Activated CD4-positive, alpha-beta T cell treated with anti-CD3 and anti-CD28 coated beads, Interleukin-2, amount 50 U/mL, for 48 hours (primary cell): ENCODE measurements at places on chromosomes 5 and 9.

DNA sequence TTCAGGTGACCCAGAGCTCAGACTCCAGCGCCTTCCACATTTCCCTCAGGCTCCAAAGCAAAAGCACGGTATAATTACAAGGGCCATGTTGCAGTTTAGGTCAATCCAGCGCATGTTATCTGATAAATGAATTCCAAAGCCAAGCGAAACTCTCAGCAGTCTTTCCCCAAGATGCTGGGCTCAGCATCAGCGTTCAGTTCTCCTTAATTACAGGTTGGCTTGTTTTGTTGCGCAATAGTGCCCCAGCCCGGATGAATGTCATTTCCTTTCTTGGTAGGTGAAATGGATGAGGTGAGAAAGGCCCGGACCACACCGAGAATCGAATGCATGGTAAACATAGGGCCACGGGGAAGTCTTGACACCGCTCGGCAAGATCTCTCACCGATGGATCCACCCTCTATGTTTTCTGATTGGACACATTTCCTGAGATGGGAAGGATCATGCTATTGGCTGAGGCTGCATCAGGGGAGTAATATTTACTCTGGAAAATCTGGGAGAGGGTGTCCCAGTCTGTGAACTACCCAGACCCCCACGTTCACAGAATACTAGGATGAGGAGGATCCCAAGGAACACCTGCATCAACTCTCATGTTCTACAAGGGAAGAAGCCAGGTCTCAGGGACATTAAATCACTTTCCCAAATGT lies 221.2 kb upstream of the ANKRD55 start:
- no peak for DNase-seq

- no peak for DNase-seq
Observed at GRCh38 chr9:18684593-18685317, 210.8 kb downstream of the ADAMTSL1 start.

- DNase-seq = no peak
Observed at GRCh38 chr5:93342563-93343061, 238.4 kb downstream of the NR2F1-AS1 start.

DNA sequence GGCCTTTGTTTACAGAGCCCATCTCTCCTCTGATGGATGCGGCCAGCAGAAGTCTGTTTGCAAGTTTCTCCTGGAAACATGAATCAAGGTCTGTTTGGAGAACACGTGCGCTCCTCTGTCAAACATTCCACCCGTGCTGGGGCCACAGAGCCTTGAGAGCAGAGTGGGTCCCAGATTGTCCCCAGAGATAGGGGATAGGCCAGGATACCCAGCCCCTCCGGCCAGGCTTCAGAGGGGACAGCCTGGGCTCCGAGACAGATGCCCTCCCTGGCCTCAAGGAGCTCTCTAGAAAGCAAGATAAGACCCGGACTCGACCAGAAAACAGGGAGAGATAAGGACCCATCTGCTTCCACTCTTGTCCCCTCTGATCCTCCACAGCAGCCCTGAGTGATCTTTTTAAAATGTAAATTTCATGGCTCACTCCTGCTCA lies 40.4 kb upstream of the HAND1 start:
- no peak for DNase-seq

GRCh38 chr5:78005021-78005785 lies 229.1 kb upstream of the TBCA start:
- DNase-seq = no peak

- DNase-seq = no peak
Observed at GRCh38 chr5:142315096-142315900, 9.5 kb downstream of the SPRY4 start.

GRCh38 chr5:125390326-125390725 lies 643.9 kb upstream of the ZNF608 start:
- DNase-seq = no peak

- no peak for DNase-seq
Observed at GRCh38 chr5:81638471-81638870, 112.4 kb downstream of the SSBP2 start.
